ENCODE measurements at places on chromosomes 13 and 19.

DNA sequence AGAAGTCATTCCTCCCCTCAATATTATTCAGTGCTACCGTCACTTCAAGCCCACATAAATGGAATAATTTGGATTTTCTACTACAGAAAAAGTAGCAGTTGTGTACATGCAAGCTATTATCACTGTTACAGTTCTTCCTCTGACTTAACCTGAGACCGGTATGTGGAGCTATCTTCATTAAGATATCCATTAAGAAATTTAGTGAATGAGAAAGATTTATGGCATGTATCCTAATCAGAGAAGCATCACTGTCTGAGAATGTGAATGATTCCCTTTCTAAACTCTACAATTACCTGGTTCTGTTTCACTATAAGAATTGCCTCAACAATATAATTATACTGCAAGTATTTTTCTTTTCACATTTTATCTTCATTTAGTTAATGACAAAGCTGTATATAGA is 278.7 kb downstream of the KLF5 start:
- DNase-seq, result no peak

GRCh38 chr19:10334588-10335351 is 1.4 kb upstream of the RAVER1 start:
- DNase-seq, result no peak

DNA sequence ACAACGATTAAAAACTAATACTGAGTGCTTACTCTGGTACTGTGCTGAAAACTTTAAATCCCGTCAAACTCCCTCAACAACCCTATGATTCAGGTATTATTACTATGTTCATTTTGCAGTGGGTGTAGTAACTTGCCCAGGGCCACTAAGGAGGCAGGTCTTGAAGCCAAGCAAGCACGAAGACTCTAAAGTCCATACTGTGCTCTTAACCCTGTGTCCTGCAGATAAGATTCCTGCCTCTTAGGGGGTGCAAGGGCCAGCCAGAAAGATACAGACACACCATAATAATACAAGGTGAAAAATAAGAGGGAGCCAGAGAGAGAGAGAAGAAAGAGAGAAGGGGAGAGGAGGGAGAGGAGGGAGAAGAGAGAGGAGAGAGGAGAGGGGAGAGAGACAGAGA is 95.5 kb downstream of the CDADC1 start:
- DNase-seq, result no peak

DNA sequence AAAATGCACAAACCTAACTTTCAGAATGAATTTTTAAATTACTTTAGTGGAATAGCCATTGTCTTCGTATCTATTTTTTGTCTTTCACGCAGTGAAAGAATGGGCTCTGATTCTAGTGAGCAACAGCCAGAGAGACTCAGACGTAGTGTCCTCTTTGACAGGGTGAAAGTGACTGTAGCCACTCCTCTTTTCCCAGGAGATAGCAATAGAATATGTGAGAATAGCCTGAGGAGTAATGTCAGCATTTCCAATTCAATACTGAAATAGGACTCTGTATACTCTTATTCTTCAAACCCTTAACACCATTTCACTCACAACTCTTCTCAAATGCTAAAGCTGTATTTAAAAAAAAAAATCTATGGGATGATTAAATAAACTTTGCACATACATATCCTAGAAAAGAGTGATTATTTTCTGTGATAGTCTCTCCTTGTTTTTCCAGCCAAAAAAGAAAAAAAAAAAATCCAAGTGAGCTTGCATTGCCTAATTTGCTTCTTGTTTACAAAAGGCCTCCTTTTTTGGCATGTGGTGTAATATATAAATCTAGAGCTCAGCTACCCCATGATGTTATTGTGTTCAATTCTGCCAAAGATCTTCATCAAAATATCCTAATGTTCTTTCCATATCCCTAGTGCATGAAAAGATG is 626.1 kb upstream of the SLITRK6 start:
- no peak for DNase-seq

GRCh38 chr13:85266331-85266730 is 532.9 kb downstream of the SLITRK6 start:
- DNase-seq, result no peak

DNA sequence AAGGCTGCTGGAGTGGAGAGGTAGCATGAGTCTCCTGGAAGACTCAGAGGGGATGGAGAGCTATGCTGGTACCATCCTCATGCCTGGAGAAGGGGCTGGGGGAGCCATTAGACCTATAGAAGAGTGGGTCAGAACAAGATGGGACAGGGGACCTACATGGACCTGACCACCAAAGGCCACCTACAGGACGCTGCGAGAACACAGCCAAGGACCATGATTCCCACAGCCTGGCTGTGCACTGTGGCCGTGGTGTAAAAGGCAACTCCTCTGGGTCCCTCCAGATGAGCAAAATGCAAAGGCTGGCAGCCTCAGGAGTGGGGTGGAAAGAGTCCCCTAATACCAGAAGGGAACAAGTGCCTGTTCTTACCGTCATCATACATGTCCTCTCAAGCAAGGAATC is 216.2 kb downstream of the SLC7A1 start:
- DNase-seq, result no peak

Measured in stimulated activated CD8-positive, alpha-beta memory T cell treated with anti-CD3 and anti-CD28 coated beads, Interleukin-7, amount 100 ng/mL, for 1 hour (primary cell).